Right renal cortex interstitium (tissue), 3 donors: ENCODE measurements at places on chromosomes 11 and 22. TPM values are rescaled to one million over a fixed set of nuclear protein-coding genes. Genes with fewer than 3 reads are reported as not detected.

The NXPE2 gene
- polyA plus RNA-seq = 0.47 TPM

The CRACR2B gene
- polyA plus RNA-seq = 12.0 TPM

The SLN gene
- polyA plus RNA-seq = 0.37 TPM

The PARVG gene
- 2.0 TPM for polyA plus RNA-seq

The UCP3 gene
- polyA plus RNA-seq = 1.7 TPM

The TPBGL gene
- 0.14 TPM for polyA plus RNA-seq

The CST6 gene
- polyA plus RNA-seq = not detected

The SMC1B gene
- 0.25 TPM for polyA plus RNA-seq

The RHOD gene
- polyA plus RNA-seq = 6.1 TPM

The MRGPRE gene
- not detected for polyA plus RNA-seq

The PKDREJ gene
- polyA plus RNA-seq = 0.28 TPM

The SAA1 gene
- polyA plus RNA-seq = not detected

The ACCSL gene
- 0.08 TPM for polyA plus RNA-seq

The DGKZ gene
- polyA plus RNA-seq = 38.4 TPM

The GGT5 gene
- polyA plus RNA-seq = 16.5 TPM

The INPP5J gene
- polyA plus RNA-seq = 3.9 TPM

The CYP2D6 gene
- polyA plus RNA-seq = 3.4 TPM

The NLRP14 gene
- polyA plus RNA-seq = 0.79 TPM

The SMIM35 gene
- polyA plus RNA-seq = 0.15 TPM

The ESAM gene
- 68.2 TPM for polyA plus RNA-seq

The NTM gene
- 35.7 TPM for polyA plus RNA-seq

DNA sequence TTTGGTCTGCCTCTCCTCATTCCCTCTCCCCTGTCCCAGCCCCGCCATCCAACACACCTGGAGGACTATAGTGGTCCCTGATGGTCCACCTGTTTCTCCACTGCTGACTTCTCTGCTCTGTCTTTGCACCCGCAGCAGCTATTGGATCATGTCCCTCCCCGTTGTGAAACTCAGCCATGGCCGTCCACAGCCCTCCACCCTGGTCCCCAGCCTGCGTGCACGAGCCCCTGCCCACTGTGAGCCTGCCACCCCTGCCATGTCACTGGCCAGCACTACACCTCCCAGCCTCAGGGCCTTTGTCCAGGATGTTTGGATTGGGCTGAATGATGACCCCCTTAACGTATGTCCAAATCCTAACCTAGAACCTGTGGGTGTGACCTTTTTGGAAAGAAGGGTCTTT lies 47.7 kb upstream of the SMIM38 start:
- DNase-seq = no peak

DNA sequence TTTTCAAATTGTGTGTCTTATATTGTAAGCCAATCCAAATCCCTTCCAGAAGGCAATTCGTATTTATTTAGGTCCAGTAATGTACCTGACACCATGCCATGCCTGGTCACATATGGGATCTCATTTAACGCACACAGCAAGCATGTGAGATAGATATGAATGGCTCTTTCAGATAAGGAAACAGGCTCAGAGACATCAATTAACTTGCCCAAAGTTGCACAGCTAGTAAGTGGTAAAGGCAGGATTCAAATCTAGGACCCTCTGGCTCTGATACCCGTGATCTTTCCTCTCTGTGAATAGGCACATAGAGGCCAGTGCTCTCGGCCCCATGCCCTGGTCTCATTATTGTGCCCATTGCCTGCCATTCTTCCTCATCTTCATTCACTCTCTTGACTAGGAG lies 34.3 kb downstream of the KCNJ4 start:
- DNase-seq = no peak

DNA sequence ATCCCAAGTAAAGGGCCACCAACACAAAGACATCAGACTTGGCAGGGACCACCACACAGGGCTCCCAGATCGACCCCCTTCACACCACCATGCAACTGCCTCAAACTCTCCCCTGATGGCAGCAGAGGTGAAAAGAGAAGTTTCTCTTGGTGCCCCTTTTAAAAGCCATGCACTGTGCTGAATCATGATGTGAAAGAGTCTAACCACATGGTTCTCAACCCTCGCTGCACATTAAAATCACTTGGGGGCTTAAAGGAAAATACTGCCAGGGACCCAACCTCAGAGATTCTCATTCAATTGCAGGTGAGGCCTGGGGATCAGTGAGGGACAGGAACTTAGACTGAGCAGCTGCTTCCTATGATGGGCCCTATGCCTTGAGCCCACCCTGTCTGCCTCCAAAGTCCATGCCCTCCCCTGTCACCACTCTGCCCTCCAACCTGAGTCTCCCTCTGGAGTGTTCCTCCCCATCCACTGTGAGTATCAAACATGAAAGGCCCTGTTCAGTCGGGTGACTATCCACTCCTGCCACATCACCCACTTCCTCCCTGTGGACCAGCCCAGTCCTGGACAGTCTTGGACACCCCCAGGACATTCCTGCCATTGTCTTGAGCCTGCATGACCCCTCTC lies 40.8 kb downstream of the PLEKHA7 start:
- DNase-seq = no peak

DNA sequence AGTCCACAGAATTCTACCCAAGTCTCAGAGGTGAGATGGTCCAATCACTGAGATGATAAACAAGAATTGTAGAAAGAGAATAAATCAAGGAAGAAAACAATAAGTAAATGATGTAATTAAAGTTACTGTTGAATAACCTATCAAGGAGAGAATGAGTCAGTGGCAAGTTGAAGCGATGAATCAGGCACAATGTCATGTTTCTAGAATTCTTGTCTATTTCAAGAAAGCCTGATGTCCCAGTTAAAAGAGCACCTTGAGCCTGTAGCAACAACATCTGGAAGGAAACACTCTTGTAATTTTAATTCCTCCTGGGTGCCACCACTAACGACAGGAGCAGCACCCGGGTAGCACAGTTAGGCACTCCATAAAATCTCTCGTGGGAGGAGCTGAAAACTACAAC lies 67.9 kb upstream of the SLC35C1 start:
- DNase-seq = no peak

GRCh38 chr11:108538022-108538424 lies 39.8 kb upstream of the POGLUT3 start:
- no peak for DNase-seq

DNA sequence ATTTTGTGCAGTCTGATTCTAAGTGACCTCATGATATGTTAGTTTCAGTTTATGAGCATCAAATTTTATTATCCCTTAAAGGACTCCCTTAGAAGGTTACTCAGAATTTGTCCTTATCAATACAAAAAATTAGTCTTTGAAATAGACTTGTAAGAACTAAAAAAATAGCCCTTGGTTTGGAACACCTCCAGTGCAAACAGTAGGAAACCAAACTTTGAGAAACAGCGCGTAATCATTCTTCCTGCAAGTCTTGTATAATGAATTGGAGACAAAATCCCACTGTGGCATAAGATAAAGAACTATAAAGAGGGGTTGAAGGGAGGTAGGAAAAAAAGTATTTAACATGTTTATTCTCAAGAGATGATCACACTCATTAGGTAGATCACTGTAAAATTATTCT lies 10.8 kb upstream of the MSANTD4 start:
- DNase-seq = no peak

- no peak for DNase-seq
These were observed 248.9 kb upstream of the NARS2 start for GRCh38 chr11:78823588-78823987.

DNA sequence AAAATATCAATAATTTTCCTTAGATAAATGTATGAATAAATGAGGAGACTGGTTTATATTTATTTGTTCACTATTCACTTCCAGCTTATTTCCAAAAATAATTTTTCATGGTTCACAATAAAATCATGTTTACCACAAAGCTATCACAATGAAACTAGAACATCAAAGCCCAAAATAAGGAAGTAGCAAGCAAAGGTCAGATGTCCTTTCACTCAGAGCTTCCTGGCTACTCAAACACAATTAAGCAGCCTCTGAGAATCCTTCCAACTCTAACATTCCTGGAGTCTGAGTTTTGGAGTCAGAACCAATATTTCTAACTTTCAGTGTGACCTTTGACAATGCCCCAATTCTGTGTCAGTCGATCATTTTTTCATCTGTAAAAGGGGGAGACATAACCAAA lies 527.0 kb downstream of the SOX6 start:
- no peak for DNase-seq

DNA sequence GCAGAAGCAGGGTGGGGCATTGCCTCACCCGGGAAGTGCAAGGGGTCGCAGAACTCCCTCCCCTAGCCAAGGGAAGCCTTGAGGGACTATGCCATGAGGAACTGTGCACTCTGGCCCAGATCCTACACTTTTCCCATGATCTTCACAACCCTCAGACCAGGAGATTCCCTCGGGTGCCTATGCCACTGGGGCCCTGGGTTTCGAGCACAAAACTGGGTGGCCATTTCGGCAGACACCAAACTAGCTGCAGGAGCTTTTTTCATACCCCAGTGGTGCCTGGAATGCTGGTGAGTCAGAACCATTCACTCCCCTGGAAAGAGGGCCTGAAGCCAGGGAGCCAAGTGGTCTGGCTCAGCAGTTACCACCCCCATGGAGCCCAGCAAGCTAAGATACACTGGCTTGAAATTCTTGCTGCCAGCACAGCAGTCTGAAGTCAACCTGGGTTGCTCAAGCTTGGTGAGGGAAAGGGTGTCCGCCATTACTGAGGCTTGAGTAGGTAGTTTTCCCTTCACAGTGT lies 573.7 kb upstream of the ANO3 start:
- no peak for DNase-seq

DNA sequence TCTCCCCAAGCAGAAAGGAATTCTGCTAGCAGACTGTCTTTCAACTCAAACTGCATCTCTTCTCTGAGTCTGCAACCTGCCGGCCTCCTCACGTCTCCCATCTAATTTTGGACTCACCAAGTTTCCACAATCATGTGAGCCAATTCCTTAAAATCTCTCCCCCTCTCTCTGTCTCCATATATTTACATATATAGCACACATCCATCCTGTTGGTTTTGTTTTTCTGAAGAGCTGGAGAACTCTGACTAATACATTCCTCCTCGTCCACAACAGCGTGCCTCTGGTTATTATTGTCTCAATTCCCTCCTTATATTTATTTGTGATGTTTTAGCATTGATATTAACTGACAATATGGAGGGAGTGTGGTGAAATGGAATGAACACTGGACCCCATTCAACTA lies 29.6 kb upstream of the FJX1 start:
- DNase-seq = no peak

- DNase-seq = no peak
These were observed 1.8 kb downstream of the TUBA8 start for GRCh38 chr22:18112440-18112839.

GRCh38 chr11:44601471-44602370 lies 36.3 kb downstream of the CD82 start:
- no peak for DNase-seq

GRCh38 chr11:72584293-72584938 lies 89.8 kb downstream of the PDE2A start:
- no peak for DNase-seq

GRCh38 chr11:116250155-116250554 lies 522.6 kb downstream of the BUD13 start:
- DNase-seq = no peak

DNA sequence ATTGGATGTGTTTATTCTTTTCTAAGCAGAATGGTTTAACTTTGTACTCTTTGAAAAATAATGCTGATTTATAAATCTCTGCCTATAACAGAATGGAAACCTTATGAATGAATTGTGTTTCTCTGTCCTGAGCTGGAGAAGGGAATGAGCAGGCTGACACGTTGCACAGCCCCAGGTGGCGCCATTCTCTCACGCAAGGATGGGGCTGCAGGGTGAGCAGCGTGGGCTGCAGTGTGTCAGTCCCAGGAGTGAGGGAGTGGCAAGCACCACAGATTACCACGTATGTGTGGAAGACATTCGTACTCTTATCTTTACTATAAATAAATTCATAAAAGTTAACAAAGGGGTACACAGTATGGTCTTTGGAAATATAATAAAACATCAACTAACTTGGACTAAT lies 33.4 kb downstream of the FDX1 start:
- peak; percentile 13 for DNase-seq

GRCh38 chr11:120182790-120183491 lies 27.9 kb upstream of the OAF start:
- DNase-seq = no peak

GRCh38 chr11:63611395-63611747 lies 2.9 kb downstream of the PLAAT3 start:
- DNase-seq = no peak

GRCh38 chr11:110187731-110188130 lies 94.5 kb downstream of the ZC3H12C start:
- DNase-seq = no peak

DNA sequence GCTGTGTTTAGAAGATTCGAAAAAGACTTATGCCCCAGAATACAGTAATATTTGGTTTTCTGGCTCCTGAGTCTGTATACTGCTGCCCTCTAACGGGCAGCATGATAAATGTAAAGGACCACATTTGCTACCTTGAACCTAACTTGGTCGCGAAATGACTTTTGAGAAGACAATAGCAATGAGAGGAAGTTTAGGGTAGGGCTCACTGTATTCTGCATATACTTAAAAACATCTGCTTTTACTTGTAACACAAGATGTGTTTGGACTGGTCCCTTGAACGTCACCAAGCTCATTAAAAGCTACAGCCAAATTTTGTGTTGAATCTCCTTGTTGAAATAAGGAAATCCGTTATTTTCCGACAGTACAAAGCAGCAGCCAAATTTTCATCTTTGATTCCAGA lies 309.1 kb downstream of the SWAP70 start:
- DNase-seq = peak; percentile 32

- DNase-seq = no peak
These were observed 47.2 kb downstream of the BUD13 start for GRCh38 chr11:116725434-116726221.

DNA sequence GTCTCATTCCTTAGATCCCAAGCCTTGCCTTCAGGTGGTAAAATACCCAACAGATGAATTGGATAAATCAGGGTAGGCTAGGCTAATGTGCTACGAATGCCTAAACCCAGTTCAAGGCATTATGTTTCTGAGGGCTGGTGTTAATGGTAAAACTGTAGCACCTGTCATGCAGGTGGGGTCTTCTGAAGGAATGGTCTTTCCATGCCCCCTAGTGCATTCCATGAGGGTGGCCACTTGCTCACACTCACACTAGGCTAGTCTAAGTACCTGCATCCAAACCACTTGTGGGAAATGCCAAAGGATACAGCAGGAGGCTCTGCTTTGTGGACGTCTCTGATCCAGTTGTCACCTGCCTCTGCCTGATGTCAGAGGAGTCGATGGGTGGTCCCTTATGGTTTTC lies 24.2 kb upstream of the UCP3 start:
- no peak for DNase-seq
